ENCODE measurements at places on chromosomes 11 and 22. TPM values are rescaled to one million over a fixed set of nuclear protein-coding genes. Genes with fewer than 3 reads are reported as not detected.

Gene SEPTIN3
- polyA plus RNA-seq = not detected

DNA sequence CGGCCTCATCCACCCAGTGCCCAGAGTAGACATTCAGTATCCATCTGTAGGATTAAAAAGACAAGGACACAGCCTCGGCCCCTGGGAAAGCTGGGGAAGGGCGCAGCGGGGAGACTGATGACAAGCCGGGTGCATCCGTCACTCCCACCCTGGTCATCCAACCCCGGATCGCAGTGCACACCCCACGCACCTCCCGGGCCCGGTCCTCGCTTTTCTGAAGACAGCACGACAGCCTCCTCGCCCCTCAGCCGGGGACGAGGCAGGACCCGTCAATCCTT is 1.1 kb downstream of the FCHSD2 start:
- no peak for DNase-seq

GRCh38 chr11:101913656-101914055 is 1.2 kb upstream of the CEP126 start:
- DNase-seq = no peak

DNA sequence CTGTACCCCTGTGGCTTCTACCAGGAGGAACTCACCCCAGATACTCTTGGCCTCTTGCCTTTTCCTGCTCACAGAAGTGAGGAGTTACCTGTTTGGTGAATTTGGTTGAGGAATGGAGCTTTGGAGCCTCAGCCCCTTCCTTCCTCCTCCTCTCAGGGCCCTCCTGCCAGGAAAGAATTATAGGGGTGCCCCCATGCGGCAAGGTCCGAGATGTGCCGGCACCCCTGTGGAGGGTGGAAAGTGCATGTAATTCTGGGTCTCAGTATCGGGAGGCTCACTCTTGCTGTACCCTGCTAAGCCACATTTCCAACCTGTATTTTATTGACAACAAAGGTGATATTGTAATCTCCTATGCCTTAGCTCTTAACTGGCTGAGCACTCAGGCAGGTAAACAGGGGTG is 13.7 kb upstream of the IGSF22 start:
- no peak for DNase-seq

GRCh38 chr11:45323601-45324249 is 37.6 kb upstream of the SYT13 start:
- DNase-seq = no peak

Data from naive B cell (primary cell).